Small intestine (tissue), 16 donors: ENCODE measurements at places on chromosomes 11 and 22. TPM values are rescaled to one million over a fixed set of nuclear protein-coding genes. Genes with fewer than 3 reads are reported as not detected.

DNA sequence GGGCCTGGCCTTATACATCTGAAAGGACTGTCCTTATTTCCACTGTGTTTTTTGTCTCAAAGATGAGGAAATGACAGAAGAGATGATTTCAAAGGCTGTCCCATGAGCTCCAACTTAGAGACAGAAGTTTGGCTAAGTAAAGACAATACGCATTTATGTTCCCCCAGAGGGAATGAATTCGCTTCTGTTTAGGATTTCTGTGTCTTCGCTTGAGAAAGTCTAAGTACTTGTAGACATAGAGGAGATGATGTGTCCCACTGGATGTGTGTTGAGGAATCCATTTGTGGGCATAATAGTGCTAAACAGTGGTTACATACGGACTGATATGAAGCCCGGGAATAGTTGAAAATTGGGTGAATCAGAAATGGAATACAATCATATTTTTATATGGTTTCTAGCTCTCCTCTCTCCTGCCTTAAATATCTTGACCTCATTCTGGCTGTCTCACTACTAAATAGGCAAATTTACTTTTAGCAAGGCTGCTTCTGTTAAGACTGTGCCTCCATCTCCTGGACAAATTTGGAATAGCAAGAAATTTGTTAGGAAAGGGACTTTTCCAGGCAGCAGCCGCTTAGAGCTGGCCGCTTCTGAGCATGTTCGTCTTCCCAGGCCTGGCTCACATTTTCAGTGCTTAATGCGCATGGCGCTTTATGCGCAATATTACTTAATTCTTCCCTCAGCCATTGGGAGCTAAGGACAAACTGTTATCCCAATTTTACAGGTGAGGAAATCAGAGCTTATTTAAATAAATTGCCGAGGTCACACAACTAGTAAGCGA is 1.9 kb upstream of the PEX26 start:
- peaks cover 3% of the 10 kb centered on the region for H3K36me3 ChIP-seq
- peak; percentile 89 for DNase-seq
- H3K4me1 ChIP-seq: no peaks in the 10 kb centered on the region
- H3K27me3 ChIP-seq: no peaks in the 10 kb centered on the region
- H3K4me3 ChIP-seq: no peak overlapping the region

GRCh38 chr11:14237444-14237961 is 121.5 kb downstream of the RRAS2 start:
- no peak for DNase-seq
- H3K36me3 ChIP-seq: no peaks in the 10 kb centered on the region
- no peaks in the 10 kb centered on the region for H3K4me1 ChIP-seq
- no peaks in the 10 kb centered on the region for H3K27me3 ChIP-seq

DNA sequence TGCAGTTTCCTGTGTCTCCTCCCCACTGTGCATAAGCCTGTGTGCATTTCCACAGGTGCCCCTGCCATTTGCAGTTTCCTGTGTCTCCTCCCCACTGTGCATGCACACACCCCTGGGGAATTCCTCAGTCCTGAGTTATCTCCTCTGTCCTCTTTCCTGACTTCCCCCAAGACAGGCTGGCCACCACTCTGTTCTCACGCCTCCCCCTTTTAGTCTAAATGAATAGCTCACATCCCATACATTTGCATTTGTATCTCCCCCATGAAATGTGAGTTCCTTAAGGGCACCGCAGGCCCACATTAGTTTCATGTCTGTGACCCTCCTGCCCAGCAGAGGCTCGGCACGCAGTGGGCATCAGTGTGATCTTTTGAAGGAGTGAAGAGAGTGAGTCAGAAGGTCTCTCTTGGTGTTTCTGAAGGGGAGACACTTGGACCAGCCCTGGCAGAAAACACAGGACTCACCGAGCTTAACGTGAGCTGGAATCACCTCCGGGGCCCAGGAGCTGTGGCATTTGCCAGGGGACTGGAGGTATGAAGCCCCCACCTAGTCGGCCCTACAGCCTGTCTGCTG is 6.2 kb downstream of the LRRC74B start:
- no peak for DNase-seq
- no peaks in the 10 kb centered on the region for H3K27me3 ChIP-seq
- no peaks in the 10 kb centered on the region for H3K36me3 ChIP-seq
- H3K4me1 ChIP-seq: no peaks in the 10 kb centered on the region
- H3K27ac ChIP-seq: no peak overlapping the region

DNA sequence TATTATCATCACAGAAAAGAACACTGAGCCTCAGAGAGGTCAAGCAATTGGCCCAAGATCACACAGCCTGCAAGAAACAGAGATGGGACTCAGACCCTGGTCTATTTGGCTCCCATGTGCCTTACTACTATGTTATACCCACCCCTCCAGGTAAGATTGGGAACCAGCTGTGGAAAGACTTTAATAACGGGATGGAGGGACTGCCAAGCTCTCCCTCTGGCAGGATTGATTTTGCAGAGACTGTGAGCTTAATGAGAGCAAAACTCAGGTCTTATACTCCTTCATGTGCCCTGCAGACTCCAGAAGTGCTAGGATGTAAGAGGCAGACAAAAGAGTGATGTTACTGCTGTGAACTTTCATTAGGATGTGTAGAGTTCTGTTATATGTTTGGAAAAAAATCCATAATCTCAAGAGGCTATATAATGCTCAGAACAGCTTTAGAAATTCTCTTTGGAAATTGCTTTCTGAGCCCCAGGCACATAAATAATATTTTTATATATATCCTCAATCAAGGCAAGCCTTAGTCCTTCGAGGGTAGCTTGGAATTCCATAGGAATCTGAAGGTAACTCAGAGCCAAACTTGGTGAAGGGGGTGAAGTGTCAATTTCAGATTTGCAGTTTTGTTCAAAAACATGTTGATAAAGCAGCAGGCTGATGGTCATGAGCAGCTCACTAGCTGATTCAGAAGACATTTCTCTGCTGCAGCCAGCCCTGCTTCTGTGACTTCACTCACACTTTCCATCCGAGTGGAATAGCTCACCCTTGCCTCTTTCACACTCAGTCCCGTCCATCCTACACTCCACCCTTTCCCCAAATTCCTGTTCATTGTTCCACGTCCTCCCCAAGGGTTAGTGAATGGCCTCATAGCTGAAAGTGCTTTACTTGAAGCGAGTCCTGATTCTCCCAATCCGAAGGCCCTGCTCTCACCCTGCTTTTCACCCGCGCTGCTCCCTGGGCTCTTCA is 188.8 kb downstream of the SNX19 start:
- no peaks in the 10 kb centered on the region for H3K27me3 ChIP-seq
- H3K27ac ChIP-seq: no peak overlapping the region
- no peaks in the 10 kb centered on the region for H3K36me3 ChIP-seq
- no peak overlapping the region for H3K4me3 ChIP-seq

DNA sequence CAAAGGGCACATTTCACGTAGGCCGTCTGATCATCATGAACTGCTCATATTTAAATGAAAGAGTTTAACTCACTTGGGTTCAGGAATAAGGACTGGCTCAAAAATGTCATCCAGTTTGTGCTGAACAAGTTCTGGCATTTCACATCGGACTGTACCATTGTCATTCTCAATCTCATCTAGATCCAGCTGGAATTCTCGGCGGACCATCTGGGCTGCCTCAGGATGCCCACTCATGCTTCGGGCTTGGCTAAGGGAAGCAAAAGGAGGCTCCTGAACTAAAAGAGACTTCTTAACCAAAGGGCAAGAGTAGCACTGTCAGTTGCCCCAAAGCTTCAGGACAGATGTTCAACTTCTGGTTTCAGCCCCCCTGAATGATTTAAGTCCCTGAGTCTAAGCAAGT is 40.2 kb downstream of the F2 start:
- no peaks in the 10 kb centered on the region for H3K27me3 ChIP-seq
- H3K27ac ChIP-seq: no peak overlapping the region
- no peak for DNase-seq
- peaks cover 41% of the 10 kb centered on the region for H3K36me3 ChIP-seq

DNA sequence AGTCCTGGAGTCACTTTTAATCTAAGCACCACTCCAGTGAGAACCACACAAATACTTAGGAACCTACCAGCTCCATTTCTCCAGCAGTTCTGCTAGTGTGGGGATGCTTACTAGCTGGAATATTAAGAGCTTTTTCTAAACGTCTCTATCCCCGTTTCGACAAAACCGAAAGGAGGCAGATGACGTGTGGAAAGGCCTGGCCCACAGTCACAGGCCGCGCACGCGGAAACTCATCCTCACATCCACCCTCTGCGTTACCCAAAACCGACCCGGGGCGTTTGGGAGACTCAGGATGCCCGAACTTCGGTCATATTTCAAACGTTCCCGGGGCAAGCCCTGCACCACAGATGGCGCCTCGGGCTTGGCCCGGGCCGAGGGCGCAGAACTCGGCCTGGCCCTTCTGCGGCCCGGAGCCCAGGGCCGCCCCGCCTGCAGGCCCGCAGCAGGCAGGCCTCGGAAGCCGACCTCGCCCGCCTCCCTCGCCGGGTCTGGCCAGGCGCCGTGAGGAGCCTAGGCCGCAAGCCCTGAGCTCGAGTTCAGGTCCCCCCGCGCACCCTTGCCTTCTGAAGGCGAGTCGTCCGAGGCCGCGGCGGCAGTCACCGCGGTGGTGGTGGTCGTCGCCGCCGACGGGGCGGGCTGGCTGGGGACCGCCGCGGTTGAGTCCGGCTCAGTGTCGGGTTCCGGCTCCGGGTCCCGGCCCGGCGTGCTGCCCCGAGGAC is 473 bp downstream of the FNBP4 start:
- DNase-seq: peak; percentile 79
- H3K27me3 ChIP-seq: no peaks in the 10 kb centered on the region
- peaks cover 10% of the 10 kb centered on the region for H3K36me3 ChIP-seq
- H3K4me1 ChIP-seq: peaks cover 18% of the 10 kb centered on the region

DNA sequence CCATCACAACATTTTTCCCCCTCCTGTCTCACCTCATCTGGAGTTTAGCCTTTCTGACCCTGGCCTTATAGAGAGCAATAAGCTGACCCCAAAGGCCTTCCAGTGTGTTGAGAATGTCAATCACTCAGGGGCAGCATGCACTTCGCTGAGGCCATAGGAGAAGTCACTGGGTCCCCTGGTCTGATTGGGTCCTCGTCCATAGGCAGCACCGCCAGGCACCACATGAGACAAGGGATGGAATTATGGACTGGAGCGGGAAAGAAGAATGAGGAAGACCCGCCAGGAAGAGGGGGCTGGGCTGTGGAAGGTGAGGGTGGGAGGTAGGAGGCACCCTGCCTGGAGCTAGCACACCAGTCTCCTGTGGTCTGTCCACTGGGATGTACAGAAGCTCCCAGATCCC is 72.9 kb downstream of the DSCAML1 start:
- no peak overlapping the region for H3K4me3 ChIP-seq
- H3K27me3 ChIP-seq: no peaks in the 10 kb centered on the region
- H3K36me3 ChIP-seq: no peaks in the 10 kb centered on the region
- H3K4me1 ChIP-seq: no peaks in the 10 kb centered on the region
- DNase-seq: no peak

DNA sequence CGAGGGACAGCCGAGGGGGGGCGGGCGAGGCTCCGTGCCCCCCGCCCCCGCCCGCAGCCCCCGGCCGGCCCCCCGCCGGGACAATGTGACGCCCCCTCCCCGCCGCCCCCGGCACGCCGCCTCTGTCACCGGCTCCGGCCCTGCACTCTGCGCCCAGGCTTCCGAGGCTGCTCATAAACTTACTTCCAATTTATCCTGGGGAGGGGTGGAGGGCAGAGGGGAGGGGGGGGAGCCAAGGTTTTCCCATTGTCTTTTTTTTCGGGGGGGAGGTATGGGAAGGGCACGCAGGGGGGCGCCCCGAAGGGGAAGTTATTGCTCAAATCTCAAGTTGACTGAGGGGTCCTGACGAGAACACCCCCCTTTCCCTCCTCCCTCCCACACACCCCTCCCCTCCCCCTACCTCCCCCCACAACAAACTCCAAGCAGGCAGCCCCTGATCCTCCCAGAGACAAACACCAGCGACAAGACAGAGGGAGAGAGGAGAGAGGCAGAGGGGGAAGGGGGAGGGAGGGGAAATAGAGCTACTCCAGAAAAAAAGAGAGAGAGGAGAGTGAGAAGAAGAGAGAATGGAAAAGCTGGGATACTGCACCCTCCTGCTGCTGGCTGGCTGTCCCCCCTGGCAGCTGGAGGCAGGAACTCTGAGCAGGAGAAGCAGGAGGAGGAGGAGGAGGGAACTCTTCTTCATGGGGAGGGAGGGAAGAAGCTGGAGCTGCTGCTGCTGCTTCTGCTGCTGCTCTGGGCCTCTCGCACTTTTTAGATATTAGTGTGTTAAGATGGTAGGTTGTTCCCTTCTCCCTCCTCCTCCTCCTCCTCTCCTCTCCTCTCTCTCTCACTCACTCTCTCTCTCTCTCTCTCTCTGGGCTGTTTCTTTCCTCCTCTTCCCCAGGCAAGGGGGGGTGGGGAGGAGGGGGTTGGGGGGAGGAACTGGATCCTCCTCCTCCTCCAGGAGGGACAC is 631 bp downstream of the PHF21A start:
- no peaks in the 10 kb centered on the region for H3K36me3 ChIP-seq
- H3K4me1 ChIP-seq: no peaks in the 10 kb centered on the region
- H3K27ac ChIP-seq: peak overlapping the region; percentile 87
- peak overlapping the region; percentile 92 for H3K4me3 ChIP-seq
- no peaks in the 10 kb centered on the region for H3K27me3 ChIP-seq

The GPR83 gene
- not detected for polyA plus RNA-seq

The HBG2 gene
- not detected for polyA plus RNA-seq
